Stimulated activated CD4-positive, alpha-beta T cell treated with anti-CD3 and anti-CD28 coated beads, TNF-alpha, amount 100 ng/mL, for 4 hours (primary cell): ENCODE measurements at places on chromosomes 2 and 18.

DNA sequence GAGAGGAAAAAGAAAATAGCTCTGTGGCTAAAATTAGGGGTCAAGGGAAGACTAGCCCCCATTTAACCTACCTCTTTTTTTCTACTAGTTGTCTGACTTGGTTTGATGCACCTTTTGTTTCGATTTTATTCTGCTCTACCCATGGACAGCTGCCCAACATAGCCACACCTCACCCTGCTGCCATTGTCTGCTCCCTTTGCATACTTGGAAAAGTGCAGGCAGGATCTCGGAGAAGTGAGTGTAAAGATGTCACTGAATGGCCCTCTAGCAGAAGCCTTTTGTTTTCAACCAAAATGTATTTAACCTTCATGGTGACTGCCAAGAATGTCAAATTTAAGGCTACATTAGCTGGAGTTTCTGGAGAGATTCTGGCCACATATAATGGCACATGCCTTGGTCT is 62.9 kb downstream of the SETBP1 start:
- DNase-seq = no peak

GRCh38 chr2:219358170-219359075 is 25.9 kb upstream of the RESP18 start:
- DNase-seq = no peak

DNA sequence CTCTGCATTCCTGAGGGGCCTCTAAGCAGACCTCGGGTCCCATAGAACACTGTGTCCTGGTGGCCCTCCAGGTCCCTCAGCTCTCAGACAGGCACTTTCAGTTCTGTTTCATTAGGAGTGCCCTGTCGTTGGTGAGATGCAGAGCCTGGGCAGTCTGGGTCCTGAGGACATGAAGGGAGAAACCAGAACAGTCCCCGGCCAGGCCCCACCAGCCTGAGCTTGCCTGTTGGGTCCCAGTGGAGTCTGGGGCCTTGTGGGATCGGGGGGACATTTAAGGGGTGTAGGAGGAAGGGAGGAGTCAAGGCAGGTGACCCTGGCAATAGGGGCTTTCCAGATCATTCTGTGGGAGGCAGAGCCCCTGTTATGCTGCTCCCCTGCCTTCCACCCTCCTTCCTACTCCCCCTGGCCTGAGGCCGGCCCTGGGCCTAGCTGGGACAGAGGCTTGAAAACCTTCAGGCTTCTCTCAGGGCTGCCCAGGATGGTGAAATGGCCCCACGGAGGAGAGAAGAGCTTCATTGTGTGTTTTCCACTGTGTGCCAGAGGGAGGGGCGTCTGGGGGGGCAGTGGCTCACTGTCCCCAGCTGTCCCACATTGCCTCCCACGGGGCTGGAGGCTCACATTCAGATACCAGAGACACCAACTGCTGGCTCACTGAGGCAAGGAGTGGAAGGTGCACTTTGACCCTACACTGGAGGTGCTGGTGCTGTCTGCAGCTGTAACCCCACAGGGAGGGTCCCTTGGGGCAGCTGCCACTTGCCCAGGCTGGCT is 26.6 kb upstream of the CATIP start:
- no peak for DNase-seq

DNA sequence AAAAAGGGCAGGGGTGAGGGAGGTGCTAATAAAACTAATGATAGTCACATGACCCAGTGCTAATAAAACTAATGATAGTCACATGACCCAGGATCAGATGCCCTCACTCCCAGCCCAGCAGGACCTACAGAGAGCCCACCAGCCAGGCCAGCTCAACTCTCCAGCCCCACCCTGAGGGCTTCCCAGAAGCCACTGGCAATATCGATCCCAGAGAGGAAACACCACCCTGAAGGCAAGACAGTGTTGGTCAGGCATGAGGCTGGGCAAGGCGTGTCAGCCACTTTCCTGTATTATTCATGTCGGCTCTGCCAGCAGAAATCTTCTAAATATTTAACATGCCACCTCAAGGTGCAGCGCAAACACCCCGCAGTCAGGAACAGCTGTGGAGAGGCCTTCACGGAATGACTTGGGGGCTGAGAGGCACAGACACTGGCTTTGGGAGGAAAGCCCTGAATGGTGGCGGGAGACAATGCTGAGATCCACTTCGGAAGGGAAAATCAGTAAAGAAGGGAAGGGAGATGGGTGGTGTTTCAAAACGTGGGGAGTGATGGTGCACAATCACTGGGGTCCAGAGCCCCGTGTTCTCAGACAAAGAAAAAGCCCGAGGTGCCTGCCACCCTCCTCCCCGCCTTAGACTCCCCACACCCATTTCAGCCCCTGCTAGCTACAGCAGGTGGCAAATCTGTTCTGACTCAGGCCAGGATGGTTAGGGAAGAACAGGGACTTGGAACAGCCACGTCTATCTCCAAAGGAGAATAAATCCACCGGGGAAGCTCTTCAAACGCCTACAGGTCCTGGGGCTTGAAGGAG is 1.4 kb downstream of the REEP1 start:
- DNase-seq = no peak

- DNase-seq = no peak
These were observed 229.5 kb upstream of the ZC3H15 start for GRCh38 chr2:186256540-186256939.

- DNase-seq = no peak
These were observed 160.2 kb upstream of the ALKAL2 start for GRCh38 chr2:447902-448665.

DNA sequence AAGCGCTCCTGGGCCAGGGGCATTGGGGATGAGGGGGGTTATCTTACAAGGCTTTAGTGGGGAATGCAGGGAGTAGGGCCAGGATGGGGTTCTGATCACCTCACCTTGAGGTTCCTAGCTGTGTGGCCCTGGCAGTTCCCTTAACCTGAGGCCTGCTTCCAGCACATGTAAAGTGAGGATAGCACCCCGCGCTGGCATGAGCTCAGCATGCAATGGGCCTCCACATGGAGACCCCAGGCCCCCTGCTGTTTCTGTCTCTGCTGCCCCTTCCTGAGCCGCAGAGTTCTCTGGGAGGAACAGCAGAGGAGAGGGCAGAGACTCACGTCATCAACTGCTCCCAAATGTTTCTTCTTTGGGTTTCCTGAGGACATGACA is 8.6 kb upstream of the TEX51 start:
- no peak for DNase-seq

DNA sequence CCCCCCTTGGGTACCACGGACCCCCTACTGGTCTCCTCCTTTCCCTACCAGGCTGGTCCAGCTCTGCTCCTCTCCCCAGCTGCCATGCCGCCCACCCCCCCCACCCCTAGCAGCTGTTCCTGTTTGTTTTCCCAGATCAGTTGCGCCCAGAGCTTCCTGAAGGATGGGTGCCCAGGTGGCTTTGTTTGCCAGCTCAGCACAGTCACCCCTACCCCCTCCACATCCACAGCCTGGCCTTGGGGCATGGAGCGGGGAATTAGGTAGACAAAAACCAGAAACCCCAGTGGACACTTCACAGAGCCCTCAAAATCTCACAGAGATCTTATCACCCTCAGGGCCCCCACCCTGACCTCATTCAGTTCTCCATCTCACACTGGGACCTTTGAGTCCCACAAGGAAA is 3.7 kb upstream of the CRYBA2 start:
- DNase-seq = no peak
